ENCODE measurements at places on chromosomes 2 and 18. TPM values are rescaled to one million over a fixed set of nuclear protein-coding genes. Genes with fewer than 3 reads are reported as not detected.

GRCh38 chr2:30801821-30802455, 5.3 kb downstream of the CAPN13 start:
- DNase-seq = no peak

MAIP1 gene
- 24.9 TPM for total RNA-seq

CPO gene
- total RNA-seq = 0.73 TPM

DSG2 gene
- 35.7 TPM for total RNA-seq

GRCh38 chr18:22091341-22091740, 78.0 kb upstream of the GATA6 start:
- DNase-seq = no peak

- no peak for DNase-seq
Measured at GRCh38 chr2:50466685-50467084, 565.2 kb downstream of the NRXN1 start.

NT5C1B gene
- total RNA-seq = not detected

NPPC gene
- total RNA-seq = 16.1 TPM

CNRIP1 gene
- total RNA-seq = 12.5 TPM

DNA sequence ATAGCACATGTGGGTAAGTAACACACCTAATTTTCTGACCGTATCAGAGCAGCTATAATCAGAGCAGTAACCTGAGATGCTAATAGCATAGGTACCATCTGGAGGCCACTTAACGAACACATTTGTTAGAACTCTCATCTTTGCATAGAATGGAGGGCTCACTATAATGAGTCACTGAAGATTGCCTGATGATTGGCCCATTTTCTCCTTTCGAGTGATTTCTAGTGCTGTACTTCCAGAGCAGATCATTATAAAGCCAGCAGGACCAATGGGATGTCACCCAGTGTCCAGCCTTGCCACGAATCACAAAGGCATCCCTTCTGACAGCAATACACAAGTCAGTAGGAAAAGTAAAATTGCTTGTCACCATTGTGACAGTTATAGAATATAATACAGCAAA, 81.7 kb upstream of the REV1 start:
- DNase-seq = no peak

DNA sequence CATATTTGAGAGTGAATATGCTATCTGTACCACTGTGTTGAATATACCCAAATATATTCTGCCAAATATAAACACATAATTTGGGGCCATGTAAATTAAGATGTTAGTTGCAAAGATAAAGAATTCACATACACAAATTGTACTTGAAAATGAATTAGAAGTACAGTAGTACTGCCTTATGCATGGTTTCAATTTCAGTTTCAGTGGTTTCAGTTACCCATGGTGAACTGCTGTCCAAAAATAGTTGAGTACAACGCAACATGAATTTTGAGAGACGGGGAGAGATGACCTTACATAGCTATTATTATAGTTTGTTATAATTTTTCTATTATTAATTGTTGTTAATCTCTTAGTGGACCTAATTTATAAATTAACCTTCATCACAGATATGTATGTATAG, 1313.0 kb upstream of the FAM98A start:
- DNase-seq = no peak

MEIS1 gene
- total RNA-seq = 40.1 TPM
